ENCODE measurements at places on chromosomes 4 and X.

DNA sequence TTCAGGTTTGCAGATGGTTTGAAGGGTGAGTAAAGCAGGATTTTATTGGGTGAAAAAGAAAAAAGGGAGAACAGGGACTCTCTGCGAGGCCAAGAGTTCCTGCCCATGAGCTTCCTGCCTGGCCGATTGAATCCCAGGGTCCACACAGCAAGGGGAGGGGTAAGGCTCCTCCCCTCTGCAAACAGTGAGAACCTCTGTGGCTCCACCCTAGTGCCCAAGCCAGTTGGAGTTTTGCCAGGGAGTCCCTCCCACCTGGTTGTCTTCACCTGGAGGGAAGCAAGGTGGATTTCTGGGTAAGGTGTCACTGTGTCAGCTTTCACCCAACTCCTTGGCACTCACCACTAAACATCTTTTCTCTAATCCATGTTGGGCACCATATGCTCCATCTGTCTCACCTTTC is 70.9 kb downstream of the PDHA2 start:
- H3K27ac ChIP-seq = no peak overlapping the region
- no peak for DNase-seq
- no peak overlapping the region for H3K4me3 ChIP-seq
- H3K36me3 ChIP-seq = no peaks in the 10 kb centered on the region
- H3K4me1 ChIP-seq = no peaks in the 10 kb centered on the region

DNA sequence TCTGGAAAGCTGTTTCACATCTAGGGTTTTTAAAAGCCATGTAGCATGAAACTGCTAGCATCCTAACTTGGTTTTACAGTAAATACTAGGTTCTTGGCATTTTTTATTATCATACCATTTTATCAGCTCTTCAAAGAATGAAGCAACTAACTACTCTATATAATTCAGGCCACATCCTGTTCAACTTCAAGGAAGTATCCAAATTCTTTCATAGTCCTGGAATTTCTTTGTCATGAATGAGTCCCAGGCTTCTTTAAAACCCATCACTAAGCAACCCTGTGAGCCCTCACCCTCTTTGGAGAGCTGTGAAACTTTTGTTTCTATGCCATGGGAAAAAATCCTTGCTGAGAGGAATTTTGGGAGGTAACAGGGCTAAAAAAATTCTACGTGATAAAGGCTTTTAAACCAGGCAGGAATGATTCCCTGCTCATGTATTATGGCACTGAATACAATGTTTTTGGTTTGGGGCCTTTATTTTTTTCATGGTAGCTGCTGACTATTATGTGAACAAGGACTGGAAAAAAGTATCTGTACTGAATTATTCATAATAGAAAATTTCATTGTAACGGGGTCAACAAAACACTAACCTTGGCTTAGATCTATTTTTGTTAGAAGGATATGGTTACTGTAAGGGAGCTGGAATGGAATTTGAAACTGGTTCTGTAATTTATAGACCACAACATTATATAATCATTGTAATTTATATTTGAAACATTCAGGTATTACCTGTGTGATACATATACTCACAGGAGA is 164.9 kb downstream of the DCTD start:
- H3K4me3 ChIP-seq = no peak overlapping the region
- H3K4me1 ChIP-seq = peaks cover 8% of the 10 kb centered on the region
- H3K36me3 ChIP-seq = no peaks in the 10 kb centered on the region
- H3K27ac ChIP-seq = no peak overlapping the region
- no peak for DNase-seq

- H3K4me3 ChIP-seq = no peak overlapping the region
- no peak for DNase-seq
- H3K36me3 ChIP-seq = no peaks in the 10 kb centered on the region
- H3K4me1 ChIP-seq = no peaks in the 10 kb centered on the region
- H3K27ac ChIP-seq = no peak overlapping the region
- no peaks in the 10 kb centered on the region for H3K27me3 ChIP-seq
Measured at GRCh38 chr4:93648258-93648657, 180.3 kb upstream of the ATOH1 start.

DNA sequence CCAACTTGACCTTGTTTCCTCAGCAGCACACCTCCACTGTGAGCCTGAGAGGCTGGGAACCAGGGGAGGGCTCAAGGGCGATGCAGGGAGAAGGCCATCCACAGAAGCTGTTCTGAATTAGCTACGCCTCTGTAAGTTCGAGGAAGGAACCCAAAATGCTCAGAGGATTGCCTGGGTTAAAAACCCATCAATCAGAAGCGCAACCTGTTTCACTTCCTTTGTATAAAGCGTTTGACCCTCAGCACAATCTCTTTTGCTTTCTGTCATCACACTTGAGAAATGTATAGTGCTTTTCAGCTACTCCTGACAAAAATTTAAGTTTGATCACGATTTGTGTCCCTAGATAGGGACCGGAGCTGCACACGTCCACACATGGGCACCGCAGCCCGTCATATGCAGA is 48.0 kb upstream of the MAP3K15 start:
- no peaks in the 10 kb centered on the region for H3K27me3 ChIP-seq
- H3K4me1 ChIP-seq = peaks cover 38% of the 10 kb centered on the region
- no peak for DNase-seq
- H3K27ac ChIP-seq = peak overlapping the region; percentile 37

- no peak for DNase-seq
- H3K36me3 ChIP-seq = peaks cover 56% of the 10 kb centered on the region
- H3K27ac ChIP-seq = peak overlapping the region; percentile 49
- H3K4me1 ChIP-seq = peaks cover 33% of the 10 kb centered on the region
- no peaks in the 10 kb centered on the region for H3K27me3 ChIP-seq
- no peak overlapping the region for H3K4me3 ChIP-seq
Measured at GRCh38 chrX:13717700-13718472, 16.5 kb downstream of the TRAPPC2 start.

DNA sequence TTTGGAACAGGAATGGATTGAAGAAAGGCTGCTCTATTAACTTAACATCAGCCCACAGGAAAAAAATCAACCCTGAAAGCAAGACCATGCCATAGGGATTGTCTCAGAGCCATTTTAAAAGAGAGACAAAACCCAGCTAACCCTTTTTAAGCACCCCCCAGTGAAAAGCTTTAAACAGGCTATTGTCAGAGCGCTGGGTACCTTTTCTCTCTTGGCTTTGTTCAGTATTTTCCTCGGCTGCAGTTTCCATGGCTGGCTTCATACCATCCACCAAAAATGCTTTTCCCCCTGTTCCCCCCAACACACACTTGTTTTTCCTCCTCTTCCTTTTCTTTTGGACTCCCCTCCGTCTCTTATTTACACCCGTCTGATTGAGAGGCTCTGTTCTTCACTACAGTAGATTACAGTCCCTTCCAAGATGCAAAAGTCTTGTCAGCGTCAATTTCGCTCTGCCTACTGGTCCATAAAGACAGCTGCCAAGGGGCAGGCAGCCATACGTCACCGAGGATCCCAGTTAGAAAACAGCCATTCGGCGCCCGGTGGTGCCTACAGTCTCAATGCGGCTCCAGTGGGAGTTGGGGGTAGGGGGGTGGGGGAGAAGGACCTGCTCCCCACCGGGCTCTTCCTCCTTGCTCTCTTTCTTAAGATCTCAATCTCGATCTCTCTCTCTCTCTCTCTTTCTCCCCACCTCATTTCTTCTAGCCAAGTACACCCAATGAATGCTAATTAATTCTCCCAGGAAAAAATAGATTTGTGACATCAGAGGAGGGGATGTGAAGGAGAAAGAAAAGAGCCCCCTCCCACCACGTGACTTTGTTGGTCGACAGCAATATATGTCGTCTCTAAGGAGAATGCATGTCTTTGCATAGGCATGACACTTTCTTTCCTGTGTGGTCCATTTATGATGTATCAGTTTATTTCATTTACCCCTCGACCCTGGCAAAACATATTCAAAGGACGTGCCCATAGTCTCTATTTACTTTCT is at the start of gene GPM6B:
GPM6B (minus strand) TSS at position 451 of the 985 bp plus-strand sequence; CDS start at position 262, 189 bp downstream.
- no peaks in the 10 kb centered on the region for H3K4me1 ChIP-seq
- H3K27ac ChIP-seq = no peak within 1 kb of the TSS
- no peak for DNase-seq
- no peak within 1 kb of the TSS for H3K4me3 ChIP-seq
- H3K27me3 ChIP-seq = peaks cover 11% of the 10 kb centered on the region
- no peaks in the 10 kb centered on the region for H3K36me3 ChIP-seq

- peaks cover 4% of the 10 kb centered on the region for H3K27me3 ChIP-seq
- no peak overlapping the region for H3K27ac ChIP-seq
- DNase-seq = no peak
Measured at GRCh38 chr4:15343581-15343980, 84.3 kb upstream of the C1QTNF7 start.
